DND-41 (cell line): ENCODE measurements at places on chromosomes 1 and 21.

GRCh38 chr1:32783851-32784250, 33.3 kb downstream of the YARS1 start:
- H3K4me1 ChIP-seq, result no peaks in the 10 kb centered on the region
- no peak overlapping the region for H3K27ac ChIP-seq
- peaks cover 97% of the 10 kb centered on the region for H3K36me3 ChIP-seq
- no peaks in the 10 kb centered on the region for H3K27me3 ChIP-seq
- no peak overlapping the region for H3K4me3 ChIP-seq
- DNase-seq, result no peak

GRCh38 chr21:32424191-32424535, 11.7 kb downstream of the EVA1C start:
- no peak overlapping the region for H3K27ac ChIP-seq
- H3K27me3 ChIP-seq, result peaks cover 14% of the 10 kb centered on the region
- H3K36me3 ChIP-seq, result no peaks in the 10 kb centered on the region
- H3K4me1 ChIP-seq, result no peaks in the 10 kb centered on the region

DNA sequence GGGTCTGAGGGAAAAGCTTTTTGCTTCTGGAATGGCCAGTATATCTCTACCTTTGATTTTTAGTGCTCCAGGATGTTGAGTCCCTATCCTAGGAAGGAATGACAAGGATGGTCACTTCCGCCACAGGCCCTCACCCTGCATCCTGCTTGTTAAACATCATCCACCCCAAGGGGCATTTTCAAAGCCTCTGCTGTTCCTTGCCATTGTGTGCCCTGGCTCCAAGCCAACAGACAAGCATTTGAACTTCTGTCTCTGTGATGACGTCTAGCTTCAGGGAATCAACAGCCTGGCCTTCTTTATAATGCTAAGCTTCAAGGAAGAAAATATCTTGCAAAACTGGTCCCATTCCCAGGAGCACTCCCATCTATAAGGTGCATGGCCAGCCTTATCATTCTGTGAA, 12.3 kb upstream of the JAM2 start:
- H3K27ac ChIP-seq, result no peak overlapping the region
- no peaks in the 10 kb centered on the region for H3K36me3 ChIP-seq
- H3K4me3 ChIP-seq, result no peak overlapping the region
- no peaks in the 10 kb centered on the region for H3K4me1 ChIP-seq

DNA sequence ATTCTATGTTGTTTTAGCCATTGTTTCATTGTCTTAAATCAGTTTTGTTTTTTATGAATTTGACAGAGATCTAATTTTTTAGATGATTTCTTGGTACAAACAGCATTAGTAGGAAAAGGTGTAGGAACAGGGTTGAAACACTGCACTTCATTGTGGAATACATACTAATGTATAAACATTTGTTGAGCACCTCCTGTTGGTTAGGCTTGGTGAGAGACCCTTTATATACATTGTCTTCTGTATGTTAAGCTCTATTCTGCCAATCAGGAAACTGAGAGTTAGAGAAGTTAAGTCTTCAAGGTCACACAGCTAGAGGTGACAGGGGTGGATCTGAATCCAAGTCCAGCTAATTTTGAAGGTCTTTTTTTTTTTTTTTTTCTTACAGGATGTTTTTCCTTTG, 192.7 kb downstream of the VPS13D start:
- H3K4me1 ChIP-seq, result no peaks in the 10 kb centered on the region
- DNase-seq, result no peak
- peaks cover 10% of the 10 kb centered on the region for H3K36me3 ChIP-seq
- no peak overlapping the region for H3K27ac ChIP-seq
- no peaks in the 10 kb centered on the region for H3K27me3 ChIP-seq

DNA sequence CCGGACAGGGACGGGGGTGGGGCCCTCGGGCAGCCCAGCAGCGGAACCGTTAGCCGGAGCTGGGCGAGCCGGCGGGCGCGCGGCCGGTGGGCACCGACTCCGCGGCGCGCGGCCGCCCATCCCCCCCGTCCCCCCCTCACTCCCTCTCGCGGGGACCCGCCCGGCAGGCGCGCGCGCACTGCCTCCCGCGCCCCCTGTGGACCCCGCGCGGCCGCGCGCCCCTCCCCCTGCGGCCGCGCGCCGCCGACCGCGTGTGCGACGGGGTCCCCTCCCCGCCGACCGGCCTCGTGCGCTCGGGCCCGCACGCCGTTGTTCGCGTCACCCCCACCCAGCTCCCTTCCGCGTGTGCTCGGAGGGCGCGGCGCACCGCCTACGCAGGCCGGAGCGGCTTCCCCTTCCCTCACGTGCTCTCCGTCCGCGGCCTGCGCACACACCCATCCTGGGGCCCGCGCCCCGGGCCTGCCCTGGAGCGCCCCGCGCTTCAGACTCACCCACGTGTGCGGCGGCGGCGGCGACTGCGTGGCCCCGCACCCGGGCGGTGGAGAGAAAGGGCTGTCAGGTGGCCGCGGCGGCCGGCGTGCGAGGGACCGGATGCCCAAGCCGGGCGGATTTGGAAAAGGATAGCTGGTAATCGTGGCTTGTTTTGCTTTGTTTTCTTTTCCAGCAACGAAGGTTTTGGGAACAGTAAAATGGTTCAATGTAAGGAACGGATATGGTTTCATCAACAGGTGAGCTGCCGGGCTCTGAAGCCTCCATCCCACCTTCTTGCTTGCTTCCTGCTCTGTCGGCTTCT, 717 bp downstream of the YBX1 start:
- peak overlapping the region; percentile 76 for H3K27ac ChIP-seq
- peak overlapping the region; percentile 45 for H3K4me3 ChIP-seq
- H3K4me1 ChIP-seq, result peaks cover 57% of the 10 kb centered on the region
- H3K36me3 ChIP-seq, result peaks cover 50% of the 10 kb centered on the region
- no peaks in the 10 kb centered on the region for H3K27me3 ChIP-seq

- no peaks in the 10 kb centered on the region for H3K4me1 ChIP-seq
- peaks cover 7% of the 10 kb centered on the region for H3K27me3 ChIP-seq
- no peaks in the 10 kb centered on the region for H3K36me3 ChIP-seq
Observed at GRCh38 chr1:17789926-17790325, 34.8 kb downstream of the ACTL8 start.

DNA sequence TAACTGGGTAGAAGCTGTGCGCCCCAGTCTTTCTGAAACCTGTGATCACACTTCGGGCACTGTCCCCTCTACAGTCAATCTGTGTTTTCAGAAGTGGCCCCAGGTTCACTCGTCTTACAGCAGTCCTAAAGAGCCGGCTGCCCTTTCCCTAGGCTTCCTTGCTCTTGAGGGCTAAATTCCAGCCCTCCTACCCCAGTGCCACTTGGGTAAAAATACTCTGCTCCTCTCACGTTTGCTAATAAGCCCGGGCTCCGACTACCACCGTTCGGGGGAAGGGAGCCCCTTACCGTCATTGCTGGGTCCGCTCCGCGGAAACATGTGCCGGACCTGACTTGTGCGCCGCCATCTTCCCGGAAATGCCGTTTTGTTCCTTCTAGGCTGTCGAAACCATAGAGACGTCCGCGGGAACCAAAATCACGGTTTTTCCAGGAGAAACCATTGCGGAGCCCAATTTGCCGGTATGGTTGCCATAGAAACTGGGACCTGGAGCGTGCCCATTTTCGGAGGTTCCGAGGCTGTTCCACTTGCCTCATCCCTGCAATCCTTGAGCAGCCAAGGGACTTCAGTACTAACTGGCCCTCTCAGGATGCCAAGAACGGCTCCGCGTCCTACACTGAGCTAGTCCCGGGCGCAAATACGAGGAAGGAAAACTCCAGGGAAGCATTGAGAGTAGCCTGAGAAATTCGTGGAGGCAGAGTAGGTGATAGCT, at the start of gene GPATCH4:
GPATCH4 (minus strand) TSS at position 358 of the 709 bp plus-strand sequence.
- H3K27me3 ChIP-seq, result no peaks in the 10 kb centered on the region
- peak within 1 kb of the TSS; percentile 88 for H3K27ac ChIP-seq
- H3K4me3 ChIP-seq, result peak within 1 kb of the TSS; percentile 55
- DNase-seq, result peak; percentile 87
- peaks cover 28% of the 10 kb centered on the region for H3K4me1 ChIP-seq
- H3K36me3 ChIP-seq, result peaks cover 32% of the 10 kb centered on the region

DNA sequence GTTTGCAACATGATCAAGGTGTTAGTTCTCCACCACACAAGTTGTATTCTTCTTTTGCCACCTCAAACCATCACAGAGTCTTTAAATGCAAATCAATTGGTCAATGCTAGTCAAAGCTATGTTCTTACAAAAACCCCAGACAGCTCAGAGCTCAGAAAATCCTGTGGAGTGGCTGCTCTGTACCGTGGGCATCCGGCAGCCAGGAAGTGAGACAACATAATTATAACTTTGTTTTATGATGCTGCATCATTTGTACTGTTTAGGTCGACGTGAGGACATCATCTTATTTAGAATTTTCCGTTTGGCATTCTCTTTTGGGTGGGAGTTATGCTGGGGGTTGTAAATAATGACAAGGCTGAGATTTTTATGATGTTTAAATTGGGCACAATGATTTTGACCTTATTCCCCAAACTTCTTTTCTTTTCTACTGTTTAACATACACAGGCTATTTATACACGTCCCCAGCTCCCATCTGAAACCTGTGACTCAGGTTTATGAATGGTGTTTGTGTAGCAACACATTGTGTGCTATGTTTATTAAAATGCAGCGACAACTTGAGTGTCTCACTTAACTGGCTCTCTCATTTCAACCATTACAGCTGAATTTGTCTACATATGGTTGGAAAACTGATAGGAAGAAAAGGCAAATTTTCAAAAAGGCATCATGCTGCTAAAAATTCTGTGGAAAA, 124.0 kb downstream of the CNIH3 start:
- DNase-seq, result no peak
- H3K4me1 ChIP-seq, result no peaks in the 10 kb centered on the region
- no peak overlapping the region for H3K4me3 ChIP-seq
- H3K36me3 ChIP-seq, result peaks cover 29% of the 10 kb centered on the region; the same call in 1 of the 2 replicates

DNA sequence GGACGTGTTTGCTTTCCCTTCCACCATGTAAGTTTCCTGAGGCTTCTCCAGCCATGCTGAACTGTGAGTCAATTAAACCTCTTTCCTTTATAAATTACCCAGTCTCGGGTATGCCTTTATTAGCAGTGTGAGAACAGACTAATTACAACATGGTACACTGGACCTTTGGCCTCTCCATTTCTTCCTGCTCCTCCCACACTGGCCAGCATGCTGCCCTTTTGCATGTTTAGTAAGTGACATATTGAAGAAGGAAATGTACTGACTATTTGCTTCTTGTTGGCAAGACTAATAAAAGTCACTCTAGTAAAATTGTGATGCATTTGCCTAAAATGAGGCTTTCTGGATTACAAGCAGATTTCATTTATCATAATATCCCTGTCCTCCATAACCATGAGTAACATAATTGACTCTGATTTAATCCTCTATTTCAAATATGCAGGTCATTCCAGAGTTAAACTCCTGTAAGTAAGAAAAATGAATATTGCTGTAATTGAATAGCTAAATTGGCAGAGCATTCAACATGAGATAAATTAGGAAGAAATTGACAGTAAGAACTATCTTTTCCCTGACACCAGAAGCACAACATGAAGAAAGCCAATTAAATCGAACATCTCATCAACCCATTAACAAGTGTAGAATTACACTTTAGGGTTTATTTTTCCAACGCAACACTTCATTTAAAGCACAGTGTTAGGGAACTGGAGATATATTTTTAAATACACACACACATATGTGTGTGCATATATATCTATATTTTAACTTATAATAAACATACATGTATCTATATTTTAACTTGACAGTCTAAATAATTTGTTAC, 427.8 kb upstream of the ZP4 start:
- H3K4me3 ChIP-seq, result no peak overlapping the region
- no peaks in the 10 kb centered on the region for H3K4me1 ChIP-seq
- no peak for DNase-seq
- no peak overlapping the region for H3K27ac ChIP-seq

- H3K36me3 ChIP-seq, result no peaks in the 10 kb centered on the region
- no peaks in the 10 kb centered on the region for H3K27me3 ChIP-seq
- H3K4me3 ChIP-seq, result no peak overlapping the region
- no peaks in the 10 kb centered on the region for H3K4me1 ChIP-seq
Observed at GRCh38 chr1:213122514-213122929, 71.5 kb downstream of the RPS6KC1 start.

DNA sequence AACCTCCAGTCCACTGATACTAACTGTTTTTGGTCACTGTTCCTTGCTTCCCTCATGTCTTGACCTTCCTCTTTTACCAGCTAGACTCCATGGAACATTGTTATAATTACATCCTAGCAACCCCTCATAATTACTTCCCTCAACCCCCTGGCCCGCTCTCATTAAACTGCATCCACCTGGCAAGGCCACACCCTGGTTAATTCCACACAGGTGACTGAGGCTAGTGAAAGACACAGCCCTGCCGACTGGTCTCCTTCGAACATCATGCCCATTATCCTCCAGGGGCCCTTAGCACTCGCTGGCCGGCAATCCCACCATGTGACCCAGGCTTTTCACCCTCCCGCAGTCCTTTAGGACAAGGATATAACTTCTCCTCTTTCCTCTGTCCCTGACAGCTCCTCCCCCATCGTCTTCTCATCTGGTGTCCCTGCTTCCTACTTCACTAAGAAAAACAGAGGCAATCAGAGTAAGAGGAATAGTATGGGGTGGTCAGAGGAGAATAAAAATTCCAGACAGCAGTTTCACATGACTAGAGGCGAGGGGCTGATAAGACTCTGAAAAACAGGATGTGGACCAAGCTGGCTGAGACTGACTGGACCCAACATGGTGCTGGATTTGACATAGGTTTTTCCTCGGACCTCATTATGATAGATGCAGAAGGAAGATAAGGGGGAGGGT, 8.8 kb upstream of the TENT5B start:
- no peak overlapping the region for H3K27ac ChIP-seq
- H3K4me1 ChIP-seq, result no peaks in the 10 kb centered on the region
- no peaks in the 10 kb centered on the region for H3K27me3 ChIP-seq
- H3K36me3 ChIP-seq, result no peaks in the 10 kb centered on the region
- H3K4me3 ChIP-seq, result no peak overlapping the region
- no peak for DNase-seq

GRCh38 chr1:26791148-26791547, 3.4 kb downstream of the PIGV start:
- no peaks in the 10 kb centered on the region for H3K27me3 ChIP-seq
- no peak overlapping the region for H3K27ac ChIP-seq
- no peak overlapping the region for H3K4me3 ChIP-seq
- no peak for DNase-seq
- H3K36me3 ChIP-seq, result no peaks in the 10 kb centered on the region

DNA sequence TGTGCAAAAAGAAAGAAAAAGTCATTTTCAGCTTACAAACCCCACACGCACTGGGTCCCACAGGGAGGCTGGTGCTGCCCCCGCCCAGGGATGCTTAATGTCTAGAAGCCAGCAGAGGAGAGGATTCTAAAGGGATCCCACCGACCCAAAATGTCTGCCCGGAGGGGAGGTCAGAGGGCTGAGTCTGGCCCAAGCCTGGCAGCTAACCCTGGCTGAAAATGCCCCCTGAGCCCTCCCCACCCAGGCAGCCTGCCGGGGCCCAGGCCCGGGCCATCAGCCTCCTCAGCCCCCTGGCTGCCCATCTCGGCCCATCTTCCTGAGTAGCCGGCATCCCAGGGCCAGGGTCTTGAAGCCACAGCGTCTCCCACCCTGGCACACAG, 33.5 kb downstream of the ACOT7 start:
- peaks cover 15% of the 10 kb centered on the region for H3K36me3 ChIP-seq
- peak overlapping the region; percentile 66 for H3K27ac ChIP-seq
- no peak overlapping the region for H3K4me3 ChIP-seq
- peaks cover 30% of the 10 kb centered on the region for H3K4me1 ChIP-seq
- no peaks in the 10 kb centered on the region for H3K27me3 ChIP-seq
- no peak for DNase-seq

- H3K4me1 ChIP-seq, result peaks cover 34% of the 10 kb centered on the region
- H3K4me3 ChIP-seq, result no peak overlapping the region
- H3K27ac ChIP-seq, result peak overlapping the region; percentile 68
- no peaks in the 10 kb centered on the region for H3K27me3 ChIP-seq
Observed at GRCh38 chr1:10917513-10918454, 94.7 kb upstream of the TARDBP start.
